NCI-H1417 (cell line): ENCODE measurements at places on chromosomes 6 and 20.

GRCh38 chr6:110528101-110528929, 51.9 kb upstream of the SLC22A16 start:
- peak; percentile 70 for DNase-seq

- no peak for DNase-seq
Measured at GRCh38 chr6:10014557-10014956, 400.3 kb downstream of the TFAP2A start.

DNA sequence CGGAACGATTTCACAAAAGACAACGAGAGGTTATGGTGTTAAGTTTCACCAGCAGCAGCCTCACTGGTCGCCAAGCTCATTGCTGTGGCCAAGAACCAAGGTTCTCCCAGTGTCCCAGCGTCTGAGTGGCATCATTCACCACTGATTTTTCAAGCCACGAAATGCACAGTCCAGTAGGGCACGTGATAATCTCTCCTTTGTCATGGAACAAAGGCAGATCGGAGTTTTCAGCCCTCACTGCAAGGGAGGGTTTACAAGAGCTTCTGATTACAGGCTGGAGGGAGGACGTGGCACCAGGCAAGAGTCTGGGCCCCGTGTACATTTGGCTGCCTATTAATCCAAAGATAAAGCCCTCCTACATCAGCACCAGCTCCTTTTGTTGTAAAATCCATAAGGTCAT, 2.0 kb downstream of the CD24 start:
- DNase-seq, result peak; percentile 90

- no peak for DNase-seq
Measured at GRCh38 chr6:87287251-87287650, 35.1 kb upstream of the SMIM8 start.

DNA sequence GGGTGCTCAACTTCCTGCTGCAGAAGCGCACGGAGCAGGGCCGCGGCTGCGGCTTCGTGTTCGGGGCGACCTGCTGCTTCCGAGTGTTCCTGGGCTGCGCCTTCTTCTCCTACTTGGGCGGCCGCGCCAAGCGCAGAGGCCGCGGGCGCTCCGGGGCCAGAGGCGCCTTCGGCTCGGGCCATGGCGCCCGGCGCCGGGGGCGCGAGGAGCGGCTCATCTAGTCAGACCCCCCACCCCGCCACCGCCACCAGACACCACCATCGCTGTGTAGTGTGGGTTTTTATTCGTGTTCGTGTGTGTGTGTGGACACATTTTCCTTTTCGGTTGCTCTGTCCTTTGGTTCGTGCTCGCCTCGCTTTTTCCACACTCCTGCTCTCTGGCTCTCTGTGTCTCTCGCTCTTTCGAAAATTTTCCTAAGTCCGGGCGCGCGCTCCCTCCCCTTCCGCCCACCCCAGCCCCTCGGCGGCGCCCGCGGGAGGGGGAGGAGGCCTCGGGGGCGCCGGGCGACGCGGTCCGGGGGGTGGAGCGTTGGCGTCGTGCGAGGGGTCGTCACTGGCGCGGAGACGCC, 38.1 kb downstream of the GNAS start:
- peak; percentile 87 for DNase-seq

DNA sequence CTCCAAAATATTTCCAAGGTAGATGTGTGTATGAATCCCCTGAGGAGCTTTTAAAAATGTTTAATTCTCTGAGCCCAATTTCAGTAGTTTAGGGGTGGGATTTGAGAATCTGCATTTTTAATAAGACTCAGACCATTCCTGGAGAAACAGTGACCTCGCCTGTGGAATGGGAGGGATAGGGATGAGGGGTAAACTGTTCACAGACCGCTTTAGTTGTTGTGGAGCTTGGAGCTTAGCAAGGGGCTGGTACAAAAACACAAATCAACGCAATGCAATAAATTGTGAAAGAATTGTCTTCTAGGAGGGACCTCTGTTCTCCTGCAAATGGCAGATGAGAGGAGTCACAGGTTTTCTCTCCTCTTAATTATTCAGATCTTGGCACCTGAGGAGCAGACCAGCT, 239.3 kb upstream of the SULF2 start:
- no peak for DNase-seq

- peak; percentile 63 for DNase-seq
Measured at GRCh38 chr6:149990212-149990660, 26.5 kb downstream of the ULBP1 start.

- DNase-seq, result peak; percentile 57
Measured at GRCh38 chr6:111478749-111479148, 4.3 kb downstream of the REV3L start.

GRCh38 chr20:43787937-43788336, 61.1 kb upstream of the GTSF1L start:
- no peak for DNase-seq

DNA sequence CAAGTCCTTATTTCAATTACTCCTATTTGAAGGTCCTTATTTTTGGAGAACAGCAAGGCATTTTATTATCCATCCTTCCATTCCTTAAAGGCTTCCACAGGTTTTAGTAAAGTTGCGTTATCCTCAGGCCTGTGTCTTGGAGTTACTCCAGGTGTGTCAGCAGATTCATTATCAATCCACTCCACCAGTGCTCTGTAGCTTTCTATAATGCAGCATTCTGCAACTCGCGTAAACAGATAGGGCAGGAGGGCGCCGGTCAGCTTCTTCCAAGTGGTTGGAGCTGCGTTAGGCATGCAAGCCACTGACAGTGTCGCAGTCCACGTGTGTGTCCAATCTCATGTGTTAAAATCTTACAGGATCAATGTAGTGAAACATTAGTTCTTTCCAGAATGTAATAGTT, 75.8 kb downstream of the SYTL3 start:
- DNase-seq, result no peak

DNA sequence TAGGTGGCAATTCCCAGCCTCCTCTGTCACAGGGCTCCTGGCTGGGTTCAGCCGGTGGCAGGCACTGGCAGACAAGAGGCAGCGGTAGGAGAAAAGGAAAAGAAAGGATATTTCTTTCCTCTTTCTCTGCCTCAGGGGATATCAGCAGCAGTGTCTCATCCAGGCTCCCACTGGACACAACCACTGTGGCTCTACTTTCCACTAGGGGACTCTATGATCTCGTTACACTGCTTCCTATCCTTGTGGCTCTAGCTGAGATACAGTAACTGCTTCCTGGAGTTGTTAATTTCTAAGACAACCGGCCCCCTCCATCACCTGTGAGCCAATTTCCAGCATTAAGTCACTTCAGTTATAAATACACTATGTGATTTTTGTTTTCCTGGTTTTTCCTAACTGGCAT, 102.0 kb upstream of the LRFN2 start:
- no peak for DNase-seq

- peak; percentile 22 for DNase-seq
Measured at GRCh38 chr6:149964308-149965193, 808 bp downstream of the ULBP1 start.

- peak; percentile 65 for DNase-seq
Measured at GRCh38 chr6:43668151-43669028, 19.2 kb downstream of the MRPS18A start.

DNA sequence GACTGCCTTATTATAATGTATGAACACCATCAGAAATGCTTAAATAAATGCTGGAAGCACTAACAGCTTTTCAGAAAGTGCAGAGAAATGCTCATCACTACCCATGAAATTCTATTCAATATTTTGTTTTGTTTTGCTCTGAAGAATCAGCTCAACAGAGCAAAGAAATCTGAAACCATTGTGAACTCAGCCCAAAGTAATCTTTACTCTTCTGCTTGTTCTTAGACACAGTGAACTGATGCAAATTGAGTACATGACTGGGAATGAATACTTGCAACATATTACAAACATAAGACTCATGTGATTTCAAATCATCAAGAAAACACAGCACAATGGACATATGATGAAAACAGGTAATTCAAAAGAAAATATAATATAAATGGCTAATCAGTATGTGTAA, 404.6 kb upstream of the OPRM1 start:
- no peak for DNase-seq

GRCh38 chr20:38725148-38725901, 1.0 kb downstream of the SLC32A1 start:
- peak; percentile 77 for DNase-seq

GRCh38 chr6:131960371-131961133, 9.4 kb upstream of the CCN2 start:
- DNase-seq, result no peak

DNA sequence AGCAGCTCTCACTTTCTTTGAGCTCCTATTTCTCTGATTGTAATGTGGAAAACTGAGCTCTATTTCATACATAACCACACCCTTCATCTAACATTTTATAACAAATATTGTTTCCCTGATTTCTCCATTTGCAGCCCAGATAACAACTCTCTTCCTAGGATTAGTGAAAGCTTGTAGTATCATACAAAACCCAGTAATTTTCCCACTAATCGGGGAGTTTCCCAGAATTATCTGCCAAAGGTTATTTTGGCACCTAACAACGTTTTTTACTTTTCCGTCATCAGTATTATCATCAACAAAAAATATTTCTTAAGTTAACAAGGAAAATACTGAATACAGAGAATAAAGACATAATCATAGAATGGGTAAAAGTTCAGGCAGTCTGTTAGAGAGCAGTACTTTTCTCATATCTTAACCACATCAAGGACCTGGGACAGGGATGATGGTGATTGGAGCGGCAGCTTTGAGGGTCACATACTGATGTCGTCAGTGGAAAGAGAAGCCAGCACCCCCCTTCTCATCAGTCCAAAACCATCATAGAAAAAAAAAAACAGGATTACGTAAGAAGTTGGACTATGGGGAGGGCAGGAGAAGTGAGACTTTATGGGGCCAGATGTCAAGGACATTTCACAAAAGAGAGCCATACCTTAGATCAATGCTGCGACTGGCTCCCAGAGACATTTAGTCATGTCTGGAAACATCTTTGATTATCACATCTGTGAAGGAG, 166.1 kb upstream of the TNFAIP3 start:
- DNase-seq, result no peak

- no peak for DNase-seq
Measured at GRCh38 chr6:157635388-157636244, 187.4 kb upstream of the SNX9 start.

- DNase-seq, result peak; percentile 4
Measured at GRCh38 chr6:27517928-27518787, 45.3 kb upstream of the ZNF184 start.

GRCh38 chr6:51349857-51350256, 531.2 kb downstream of the TFAP2B start:
- no peak for DNase-seq

- no peak for DNase-seq
Measured at GRCh38 chr6:44078827-44079671, 48.2 kb downstream of the MRPL14 start.

GRCh38 chr20:10453241-10453640, 18.1 kb downstream of the SLX4IP start:
- DNase-seq, result no peak

DNA sequence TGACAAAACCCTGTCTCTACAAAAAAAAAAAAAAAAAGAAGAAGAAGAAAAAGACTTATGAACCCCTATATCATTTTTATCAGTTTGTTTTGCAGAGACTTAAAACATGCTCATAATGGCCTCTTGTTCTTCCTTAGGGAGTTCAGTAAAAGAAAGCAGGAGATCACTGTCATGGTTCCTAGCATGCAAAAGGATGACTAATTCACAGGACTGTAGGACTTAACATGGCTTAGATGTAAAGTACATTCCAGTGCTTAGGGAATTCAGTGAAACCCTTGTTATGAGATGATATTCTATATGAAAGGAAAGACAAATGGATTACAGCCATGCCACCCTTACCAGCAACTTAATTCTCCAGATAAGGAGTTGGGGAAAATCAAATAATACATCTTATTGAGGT, 29.5 kb downstream of the EEF1A1 start:
- DNase-seq, result no peak

DNA sequence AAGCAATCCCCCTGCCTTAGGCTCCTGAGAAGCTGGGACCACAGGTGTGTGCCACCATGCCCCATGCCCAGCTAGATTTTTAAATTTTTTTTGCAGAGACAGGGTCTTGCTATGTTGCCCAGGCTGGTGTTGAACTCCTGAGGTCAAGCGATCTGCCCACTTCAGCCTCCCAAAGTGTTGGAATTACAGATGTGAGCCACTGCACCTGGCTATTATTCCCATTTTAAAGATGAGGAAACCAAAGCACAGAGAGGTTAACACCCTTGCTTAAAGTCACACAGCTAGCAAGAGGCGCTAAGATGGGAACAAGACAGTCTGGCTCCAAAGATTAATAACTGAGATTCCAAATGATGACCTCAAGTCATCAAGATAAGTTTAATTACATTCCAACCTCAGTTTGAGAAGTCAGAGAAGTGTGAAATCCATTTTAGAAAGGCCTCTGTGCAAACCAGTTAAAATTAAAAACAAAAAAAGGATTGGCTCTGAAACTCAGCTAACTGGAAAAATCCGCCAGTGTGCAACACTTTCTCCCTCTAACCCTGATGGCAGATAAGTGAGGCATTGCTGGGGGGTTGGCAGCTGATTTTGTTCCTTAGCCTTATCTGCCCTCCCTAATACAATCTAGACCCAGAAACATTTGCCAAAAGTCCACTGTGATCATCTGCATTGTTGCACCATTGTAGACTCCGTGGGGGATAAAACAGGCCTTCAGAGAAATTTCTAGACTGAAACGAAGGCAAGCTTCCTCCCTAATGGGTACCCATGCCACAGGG, 55.5 kb downstream of the CPNE5 start:
- DNase-seq, result no peak

DNA sequence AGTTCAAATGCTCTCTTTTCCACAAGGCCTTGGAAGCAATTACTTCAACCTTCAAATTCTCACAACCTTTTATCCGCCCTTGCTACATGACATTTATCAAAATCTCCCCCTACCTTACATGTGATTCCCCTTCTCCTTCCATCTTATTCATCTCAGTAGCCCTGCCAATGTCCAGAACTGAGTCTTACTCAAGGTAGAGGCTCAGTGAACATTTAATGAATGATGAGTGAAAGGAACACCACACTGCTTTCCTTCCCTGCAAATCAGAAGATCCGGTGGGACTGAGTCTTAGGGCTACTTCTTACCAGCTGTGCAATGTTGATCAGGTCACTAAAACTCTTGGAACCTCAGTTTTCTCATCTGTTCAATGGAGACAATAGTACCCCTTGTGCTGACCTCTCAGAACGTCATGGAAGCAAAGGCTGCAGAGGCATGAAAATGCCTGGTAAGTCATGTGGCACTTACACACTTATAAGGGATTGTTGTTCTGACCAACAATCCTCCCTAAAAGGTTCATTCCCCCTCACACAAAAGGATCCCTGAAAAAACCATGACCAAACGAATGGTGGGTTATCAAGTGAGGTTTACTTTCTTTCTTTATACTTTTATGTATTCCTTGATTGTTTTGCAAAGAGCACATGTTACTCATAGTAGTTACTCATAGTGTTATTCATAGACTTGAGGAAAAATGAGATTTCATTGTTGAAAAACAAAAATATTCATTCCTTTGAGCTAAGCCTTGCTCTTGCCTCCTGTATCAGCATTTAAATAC, 6.5 kb downstream of the MDGA1 start:
- no peak for DNase-seq

GRCh38 chr6:75115481-75115880, 90.4 kb downstream of the COL12A1 start:
- no peak for DNase-seq

- no peak for DNase-seq
Measured at GRCh38 chr20:9610665-9611064, 96.3 kb downstream of the LAMP5 start.
